ENCODE measurements at places on chromosomes 5 and 9. TPM values are rescaled to one million over a fixed set of nuclear protein-coding genes. Genes with fewer than 3 reads are reported as not detected.

The ALDH1A1 gene
- 566 TPM for total RNA-seq

The CTSV gene
- total RNA-seq, result 0.37 TPM

The PDLIM4 gene
- total RNA-seq, result 24.5 TPM

The RNF183 gene
- total RNA-seq, result 0.14 TPM

GRCh38 chr5:126659805-126660482 is 59.2 kb downstream of the PHAX start:
- DNase-seq, result no peak

GRCh38 chr5:121503111-121503840 is 348.4 kb upstream of the FTMT start:
- peak; percentile 7 for DNase-seq

DNA sequence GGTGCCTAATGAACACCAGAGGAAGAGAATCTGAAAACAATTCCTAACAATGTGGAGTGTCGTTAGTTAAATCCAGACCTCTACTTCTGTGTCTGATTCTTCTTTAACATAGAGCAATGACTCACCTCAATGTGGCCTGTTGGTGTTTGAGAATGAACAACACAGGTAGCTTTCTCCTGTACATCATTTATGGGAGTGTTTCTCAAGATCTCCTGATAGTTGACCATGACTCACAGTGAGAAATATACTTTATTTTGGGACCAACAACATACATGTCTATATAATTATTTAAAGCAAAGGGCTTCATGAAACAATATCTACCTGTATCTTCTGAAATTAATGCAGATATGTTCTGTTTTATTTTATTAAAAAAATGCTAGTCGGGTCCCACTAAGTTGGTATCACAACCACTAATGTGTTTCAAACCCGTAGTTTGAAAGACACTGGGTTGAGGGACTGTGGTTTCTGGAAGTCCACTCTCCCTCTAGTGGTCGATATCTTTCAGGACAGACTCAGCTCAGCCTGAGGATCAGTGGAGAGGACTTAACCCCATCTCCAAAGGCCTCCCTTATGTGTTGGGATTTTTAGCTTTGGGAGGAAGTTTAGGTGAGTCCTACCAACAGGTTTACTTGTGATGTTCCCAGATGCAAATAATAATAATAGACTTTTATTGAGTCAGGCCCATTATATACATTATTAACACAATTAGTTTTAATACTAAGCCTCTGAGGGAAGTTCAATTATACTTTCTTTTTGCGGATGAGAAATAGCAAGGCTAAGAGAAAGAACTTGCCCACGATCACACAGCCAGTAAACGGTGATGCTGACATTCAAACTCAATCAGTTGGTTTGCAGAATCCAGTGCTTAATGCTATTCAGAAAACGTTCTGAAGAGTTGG is 70.0 kb upstream of the KLF9 start:
- peak; percentile 42 for DNase-seq

- DNase-seq, result no peak
Measured at GRCh38 chr9:84567805-84568204, 101.7 kb upstream of the NTRK2 start.

DNA sequence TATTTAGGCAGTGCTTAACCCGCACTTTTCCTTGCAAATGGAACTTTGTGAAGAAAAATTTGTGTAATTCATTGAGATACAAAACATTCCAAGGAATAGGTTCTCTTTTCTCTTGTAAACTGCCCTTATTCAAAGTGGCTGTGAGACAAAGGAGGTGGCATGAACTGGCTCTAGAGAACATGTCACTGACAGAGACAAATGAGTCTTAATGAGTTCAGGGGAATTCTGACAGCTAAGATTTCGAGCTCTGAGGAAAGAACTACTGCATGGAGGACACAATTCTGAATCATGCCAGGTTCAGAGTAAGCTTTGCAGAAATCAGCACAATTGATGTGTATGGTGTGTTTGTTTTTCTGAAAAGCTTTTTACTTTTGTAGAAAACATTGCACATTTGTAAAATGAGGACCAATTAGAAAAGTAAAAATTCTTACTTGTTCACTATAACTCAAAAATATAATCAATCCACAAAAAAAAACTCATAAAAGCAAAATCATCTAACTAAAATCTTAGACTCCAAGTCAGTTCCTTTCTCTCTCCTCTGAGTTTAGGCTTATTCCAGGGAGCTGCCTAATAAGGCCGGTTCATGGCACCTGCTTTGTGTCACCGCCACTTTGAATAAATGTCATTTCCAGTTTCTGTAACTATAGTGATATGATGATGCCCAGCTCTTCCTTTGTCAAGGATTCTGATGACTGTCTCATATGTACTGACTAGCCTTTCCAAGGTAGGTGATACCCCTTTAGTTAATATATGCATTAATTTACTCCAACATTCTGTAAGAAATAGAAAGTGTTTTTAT is 163.2 kb downstream of the HCN1 start:
- DNase-seq, result no peak

DNA sequence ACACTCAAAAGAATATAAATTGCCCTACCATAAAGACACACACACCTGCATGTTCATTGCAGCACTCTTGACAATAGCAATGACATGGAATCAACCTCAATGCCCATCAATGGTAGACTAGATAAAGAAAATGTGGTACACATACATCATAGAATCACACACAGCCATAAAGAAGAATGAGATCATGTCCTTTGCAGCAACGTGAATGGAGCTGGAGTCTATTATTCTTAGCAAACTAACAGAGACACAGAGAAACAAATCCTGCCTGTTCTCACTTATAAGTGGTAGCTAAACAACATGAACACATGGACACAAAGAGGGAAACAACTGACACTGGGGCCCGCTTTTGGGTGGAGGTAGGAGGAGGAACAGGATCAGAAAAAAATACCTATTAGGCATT is 2062.2 kb upstream of the CDH6 start:
- DNase-seq, result no peak

DNA sequence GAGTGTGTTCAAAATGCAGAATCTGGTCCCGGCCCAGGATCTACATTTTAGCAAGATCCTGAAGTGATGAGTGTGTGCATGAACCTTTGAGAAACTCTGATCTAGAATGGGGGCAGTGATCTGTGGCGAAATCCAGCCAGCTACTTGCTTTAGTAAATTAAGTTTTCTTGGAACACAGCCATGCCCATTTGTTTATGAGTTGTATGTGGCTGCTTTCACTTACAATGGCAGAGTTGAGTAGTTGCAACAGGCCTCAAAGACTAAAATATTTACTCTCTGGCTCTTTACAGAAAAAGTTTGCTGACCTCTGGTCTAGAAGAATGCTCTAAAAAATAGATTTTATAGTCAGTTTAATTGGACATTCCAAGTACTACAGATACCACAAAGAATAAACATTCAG is 588.3 kb downstream of the BNC2 start:
- DNase-seq, result no peak

- no peak for DNase-seq
Measured at GRCh38 chr5:14339468-14339867, 196.3 kb downstream of the TRIO start.

DNA sequence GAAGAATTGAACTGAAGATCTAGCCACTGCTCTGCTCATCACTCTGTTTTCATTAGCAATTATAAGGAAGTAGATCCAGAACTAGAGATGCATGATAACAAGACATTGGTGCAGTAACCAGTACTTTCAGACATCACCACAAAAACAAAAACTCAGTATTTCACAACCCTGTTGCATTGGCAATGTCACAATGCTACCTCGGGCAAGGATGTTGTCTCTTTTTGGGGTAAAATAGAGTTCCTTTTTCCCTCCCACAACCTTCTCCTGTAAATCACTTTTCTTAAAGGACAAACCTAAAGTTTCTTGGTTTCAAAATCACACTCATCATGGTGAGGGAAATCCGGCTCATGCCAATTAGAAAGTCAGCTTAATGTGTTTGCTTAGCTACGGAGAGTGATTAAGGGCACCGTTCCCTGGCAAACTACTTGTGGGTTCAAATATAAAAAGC is 420.1 kb upstream of the MEF2C start:
- no peak for DNase-seq
